NCI-H187 treated with DMSO at 0.1 percent for 48 hours (cell line): ENCODE measurements at places on chromosomes 13 and 19.
A peak's percentile ranks its signal among the peaks of the same experiment; 100 is the strongest.

DNA sequence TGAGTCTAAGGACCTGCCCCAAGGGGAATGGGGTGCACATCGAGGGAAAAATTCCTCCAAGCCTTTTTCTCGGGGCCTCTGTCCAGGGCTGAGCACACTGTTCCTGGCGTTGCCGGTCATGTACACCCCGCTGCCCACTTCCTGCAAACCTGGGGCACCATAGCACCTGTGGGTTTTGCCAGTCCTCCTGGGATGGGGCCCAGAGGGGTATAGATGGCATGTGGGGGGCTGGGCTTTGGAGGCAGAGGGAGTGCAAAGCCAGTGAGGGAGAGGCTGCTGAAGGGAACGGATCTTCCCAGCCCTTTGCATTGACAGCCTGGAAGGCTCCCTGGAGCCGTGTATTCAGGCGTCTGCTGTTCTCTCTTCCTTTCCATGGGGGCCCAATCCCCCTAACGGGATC is 187.3 kb downstream of the ZNF536 start:
- no peak for DNase-seq

DNA sequence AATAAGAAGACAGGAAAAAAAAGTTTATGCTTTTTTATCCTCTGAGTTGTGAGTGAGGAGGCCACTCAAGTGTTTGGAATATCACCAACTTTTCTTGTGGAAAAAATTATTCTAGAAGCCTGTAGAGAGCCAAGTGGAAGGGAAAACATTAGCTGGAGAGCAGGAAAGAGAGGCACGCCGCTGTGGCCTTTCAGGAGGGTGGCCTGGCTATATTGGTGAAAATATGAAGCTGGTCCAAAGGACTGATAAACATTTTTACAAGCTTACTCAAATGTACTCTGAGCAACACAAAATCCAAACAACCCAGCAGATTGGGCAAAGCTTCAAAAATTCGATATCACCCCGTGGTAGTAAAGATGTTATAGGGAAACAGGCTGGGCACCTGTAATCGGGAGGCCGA is 2.3 kb upstream of the EIF3G start:
- DNase-seq = no peak

DNA sequence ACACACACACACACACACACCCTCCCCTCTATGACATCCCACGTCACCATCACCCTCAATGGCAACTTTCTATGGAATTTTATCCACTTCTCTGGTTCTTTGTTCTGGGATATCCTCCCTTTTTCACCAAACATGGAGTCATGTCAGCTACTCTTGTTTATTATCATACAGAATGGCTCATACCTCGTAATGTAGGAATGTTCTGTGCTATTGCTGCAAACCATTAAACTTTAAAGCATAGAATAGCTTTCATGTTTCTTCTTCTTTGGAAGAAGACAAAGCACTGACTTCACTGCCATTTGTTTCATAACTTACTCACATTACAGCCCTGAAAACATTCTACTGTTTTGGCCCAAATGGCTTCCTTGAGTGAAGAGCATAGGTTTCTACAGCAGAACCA is 163.4 kb downstream of the FOXO1 start:
- no peak for DNase-seq

- no peak for DNase-seq
Observed at GRCh38 chr19:43300206-43300605, 30.9 kb upstream of the PSG9 start.

GRCh38 chr13:95492044-95492801 is 60.3 kb upstream of the CLDN10 start:
- peak; percentile 43 for DNase-seq
